GM18507 (cell line): ENCODE measurements at places on chromosomes 16 and 17.

GRCh38 chr17:4540687-4541327 is 14.4 kb downstream of the MYBBP1A start:
- no peak for DNase-seq

DNA sequence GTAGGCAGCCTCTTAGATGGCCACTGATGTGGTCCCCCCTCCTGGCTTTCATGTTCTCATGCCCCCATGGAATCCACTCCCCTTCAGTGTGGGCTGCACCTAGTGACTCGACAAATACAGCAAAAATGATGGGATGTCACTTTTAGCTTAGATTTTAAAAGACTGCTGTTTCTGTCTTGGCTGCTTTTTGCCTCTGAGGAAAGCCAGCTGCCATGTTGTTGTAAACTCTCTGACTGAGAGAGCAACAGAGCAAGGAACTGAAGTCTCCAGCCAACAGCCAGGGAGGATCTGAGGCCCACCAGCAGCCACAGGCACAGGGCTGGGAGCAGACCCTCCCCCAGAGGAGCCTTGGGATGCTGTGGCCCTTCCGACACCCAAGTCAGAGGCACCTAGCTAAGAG is 60.6 kb upstream of the MARCHF10 start:
- no peak for DNase-seq

DNA sequence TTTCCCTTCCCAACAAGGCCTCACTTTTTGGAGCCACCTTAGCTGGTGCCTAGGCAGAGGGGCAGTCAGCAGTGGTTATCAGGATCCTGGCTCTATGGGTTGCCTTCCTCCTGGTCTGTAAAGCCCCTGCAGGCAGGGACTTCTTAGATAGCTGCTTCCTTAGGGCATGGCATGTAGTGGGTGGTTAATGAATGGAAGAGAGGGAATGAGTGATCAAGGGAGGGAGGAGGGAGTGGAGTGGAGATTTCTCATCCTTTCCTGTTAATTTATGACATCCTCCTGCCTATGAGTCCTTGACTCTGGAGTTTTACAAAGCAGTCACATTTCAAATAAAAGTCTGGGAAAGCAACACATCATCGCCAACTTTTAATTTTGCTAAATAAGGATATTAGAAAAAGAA is 40.7 kb downstream of the SNX20 start:
- no peak for DNase-seq

DNA sequence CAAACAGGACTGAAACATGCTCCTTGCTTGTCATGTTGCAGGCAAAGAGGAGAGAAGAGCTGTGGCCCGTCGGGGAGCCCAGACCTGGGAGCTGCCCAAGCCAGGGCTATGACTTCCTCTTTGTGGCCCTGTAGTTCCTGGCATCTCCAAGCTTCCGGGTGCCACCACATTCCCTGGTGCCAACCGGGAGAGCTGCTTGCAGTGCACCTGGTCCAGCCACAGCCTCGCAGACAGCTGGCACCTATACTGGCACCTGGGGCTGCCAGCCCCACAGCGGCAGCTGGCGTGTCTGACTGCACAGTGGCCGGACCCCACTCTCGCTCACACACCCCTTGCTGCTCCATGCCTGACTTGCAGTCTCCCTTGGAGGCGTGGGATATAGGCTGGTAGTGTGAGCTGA is 37.1 kb upstream of the FOXJ1 start:
- DNase-seq: no peak

- no peak for DNase-seq
These were observed 54.7 kb upstream of the PVALEF start for GRCh38 chr17:81110488-81111040.

GRCh38 chr16:65376601-65377000 is 254.7 kb upstream of the CDH11 start:
- DNase-seq: no peak

DNA sequence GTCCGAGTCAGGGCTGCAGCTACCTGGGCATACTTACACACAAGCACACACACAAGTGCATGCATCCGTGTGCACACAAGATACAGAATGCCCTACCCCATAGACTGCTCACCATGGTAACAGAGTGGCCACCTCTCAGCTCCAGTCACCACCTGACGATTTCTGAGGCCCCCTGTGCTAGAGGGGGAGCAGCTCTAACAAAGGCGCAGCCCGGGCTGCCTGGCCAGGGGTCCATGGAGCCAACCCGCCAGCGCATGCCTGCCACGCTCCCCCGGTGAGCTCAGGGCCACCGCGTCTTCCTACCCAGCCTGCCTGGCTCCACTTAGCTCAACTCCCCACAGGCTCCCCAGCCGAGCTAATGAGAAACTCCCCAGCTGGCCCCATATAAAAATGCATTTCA is 75.5 kb downstream of the ZNF423 start:
- DNase-seq: no peak

DNA sequence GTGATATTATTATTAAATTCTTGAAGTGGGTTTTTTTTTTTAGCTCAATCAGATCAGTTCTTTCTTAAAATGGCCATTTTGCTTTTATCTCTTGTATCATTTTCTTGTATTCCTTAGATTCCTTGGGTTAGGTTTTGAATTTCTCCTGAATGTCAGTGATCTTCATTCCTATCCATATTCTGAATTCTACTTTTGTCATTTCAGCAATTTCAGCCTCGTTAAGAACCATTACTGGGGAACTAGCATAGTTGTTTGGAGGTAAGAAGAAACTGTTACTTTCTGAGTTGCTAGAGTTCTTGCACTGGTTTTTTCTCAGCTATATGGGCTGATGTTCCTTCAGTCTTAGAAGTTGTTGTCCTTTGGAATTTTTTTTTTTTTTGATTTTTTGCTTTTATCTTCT is 293.1 kb downstream of the MAP2K4 start:
- no peak for DNase-seq

- DNase-seq: no peak
These were observed 3.3 kb upstream of the TNFRSF13B start for GRCh38 chr17:16975277-16975651.

GRCh38 chr17:28039251-28039650 is 3.2 kb upstream of the NLK start:
- DNase-seq: no peak

- DNase-seq: no peak
These were observed at the start of gene PDIA2 for GRCh38 chr16:283033-283805. TSS of gene PDIA2 (plus strand) at chr16:283164. CDS start at chr16:283170, 6 bp downstream.

DNA sequence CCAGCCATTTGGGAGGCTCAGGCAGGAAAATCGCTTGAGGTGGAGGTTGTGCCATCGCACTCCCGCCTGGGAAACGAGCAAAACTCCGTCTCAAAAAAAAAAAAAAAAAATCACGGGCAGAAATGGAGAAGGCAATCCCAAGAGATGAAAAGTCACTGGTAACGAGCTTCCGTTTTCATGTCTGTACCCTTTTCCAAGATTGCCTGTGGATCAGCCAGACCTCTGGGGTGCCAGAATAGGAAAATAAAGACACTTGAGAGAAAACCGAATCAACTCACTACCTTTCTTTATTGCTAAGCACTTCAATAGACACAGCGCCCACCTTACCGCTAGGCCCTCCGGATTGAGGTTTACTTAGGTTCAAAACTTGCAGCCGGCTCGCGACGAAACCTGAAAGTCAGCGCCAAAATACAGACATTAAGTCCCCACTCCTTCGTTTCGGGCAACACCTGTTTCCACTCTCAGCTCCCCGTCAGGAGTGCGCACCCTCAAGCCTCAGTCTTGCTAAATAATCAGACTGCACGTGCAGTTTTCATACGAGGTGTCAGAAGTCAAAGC is 970 bp upstream of the TRAF7 start:
- DNase-seq: no peak

DNA sequence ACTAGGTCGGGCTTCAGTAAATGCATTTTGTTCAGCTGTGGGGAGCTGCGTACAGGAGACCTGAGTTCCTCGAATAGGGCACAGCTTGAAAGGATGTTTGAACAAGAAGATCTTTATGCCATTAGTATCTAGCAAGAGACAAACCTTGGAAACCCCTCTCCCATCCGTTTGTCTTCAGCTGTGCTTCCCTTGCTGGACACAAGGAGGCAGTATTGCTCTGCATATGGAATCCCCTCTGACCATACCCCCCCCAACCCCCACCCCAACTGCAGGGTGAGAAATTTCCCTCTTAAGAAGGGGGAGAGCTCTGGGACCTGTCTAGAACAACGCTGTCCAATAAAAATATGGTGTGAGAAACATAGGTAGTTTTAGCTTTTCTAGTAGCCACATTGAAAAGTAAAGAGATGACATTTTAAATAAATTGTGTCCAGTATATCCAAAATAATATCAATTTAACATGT is 1.6 kb downstream of the MRM1 start:
- DNase-seq: no peak

GRCh38 chr16:55566432-55567175 is at the start of gene CAPNS2:
TSS of gene CAPNS2 (plus strand) at chr16:55566684. CDS start at chr16:55566757, 73 bp downstream.
- DNase-seq: no peak

DNA sequence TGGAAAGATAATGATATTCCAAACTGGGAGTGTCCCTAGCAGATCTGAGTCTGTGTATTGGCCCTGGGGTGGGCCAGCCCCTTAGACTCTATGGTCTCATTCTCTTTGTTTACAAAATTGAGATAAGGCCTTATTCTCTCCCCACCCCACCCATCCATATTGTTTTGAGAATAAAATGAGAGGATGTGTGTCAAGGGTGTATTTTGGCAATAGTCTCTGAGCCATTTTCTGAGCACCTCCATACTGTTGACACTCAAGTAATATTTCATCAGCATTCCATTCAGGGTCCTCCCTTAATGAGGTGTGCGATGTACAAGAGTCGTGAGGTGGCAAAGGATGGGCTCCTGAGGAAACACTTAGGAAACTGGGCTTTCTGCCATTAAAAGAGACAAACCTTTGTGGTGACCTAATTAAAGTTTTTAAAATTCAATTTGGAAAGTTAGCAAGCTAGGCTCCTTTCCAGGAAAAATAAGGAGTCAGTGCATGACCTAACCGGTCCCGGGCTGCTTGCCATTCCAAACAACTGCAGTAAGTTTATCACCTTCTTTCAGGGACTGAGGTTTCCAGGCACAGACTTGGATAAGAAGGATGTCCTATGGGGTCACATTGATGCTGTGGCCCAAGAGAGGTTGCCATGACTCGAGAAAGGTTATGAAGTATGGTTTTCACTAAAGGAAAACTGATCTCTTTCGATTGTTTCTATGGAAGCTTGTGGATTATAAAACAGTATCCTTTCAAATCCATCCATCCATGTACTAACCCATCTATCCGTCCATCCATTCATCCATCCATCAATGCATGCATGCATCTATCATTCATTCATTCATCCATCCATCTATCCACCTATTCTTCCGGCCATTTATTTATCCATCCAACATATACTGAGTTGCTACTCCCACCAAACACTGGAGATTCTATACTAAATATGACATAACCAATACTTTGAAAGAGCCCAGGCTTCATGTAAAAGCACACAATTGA is 443.3 kb downstream of the UTP18 start:
- DNase-seq: no peak

DNA sequence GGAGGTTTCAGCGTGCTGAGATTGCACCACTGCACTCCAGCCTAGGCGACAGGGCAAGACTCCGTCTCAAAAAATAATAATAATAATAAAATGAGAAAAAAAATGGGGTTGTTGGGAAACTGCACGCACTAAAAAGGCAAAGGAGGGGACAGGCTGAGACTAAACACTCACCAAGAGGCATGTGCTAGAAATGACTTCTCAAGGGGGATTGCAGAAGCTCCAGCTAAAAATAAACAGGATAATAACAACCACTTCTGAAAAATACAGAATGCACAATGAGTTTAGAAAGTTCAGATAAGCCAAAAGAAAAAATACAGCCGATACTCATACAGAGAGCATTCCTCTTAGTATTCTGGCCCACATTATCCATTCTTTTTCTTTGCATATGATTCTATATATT is 15.1 kb upstream of the TIMP2 start:
- DNase-seq: no peak

- DNase-seq: no peak
These were observed 13.1 kb upstream of the CDC42EP4 start for GRCh38 chr17:73324711-73325526.

- no peak for DNase-seq
These were observed 26.7 kb upstream of the MED13 start for GRCh38 chr17:62091804-62092203.

- DNase-seq: no peak
These were observed 4.5 kb downstream of the FBXL19 start for GRCh38 chr16:30927789-30928378.

GRCh38 chr16:83830091-83830768 is 22.5 kb downstream of the HSBP1 start:
- DNase-seq: no peak

DNA sequence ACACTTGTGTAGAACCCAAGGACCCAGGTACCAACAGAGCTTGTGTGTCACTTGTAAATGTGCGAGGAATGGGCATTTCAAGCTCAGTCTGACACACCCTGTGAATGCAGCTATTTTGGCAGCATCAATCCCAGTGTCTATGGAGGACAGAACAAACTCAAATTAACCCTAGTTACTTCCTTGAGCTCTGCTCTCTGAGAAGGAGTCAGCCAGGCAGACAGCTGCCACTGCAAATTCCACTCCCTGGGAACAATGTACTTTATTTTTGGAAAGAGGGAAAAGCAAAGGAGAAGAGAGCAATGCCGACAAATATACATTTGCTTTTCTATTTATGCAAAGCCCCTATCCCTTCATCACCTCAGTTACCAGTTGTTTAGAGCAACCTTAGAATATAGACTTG is 48.4 kb upstream of the NOG start:
- DNase-seq: no peak

DNA sequence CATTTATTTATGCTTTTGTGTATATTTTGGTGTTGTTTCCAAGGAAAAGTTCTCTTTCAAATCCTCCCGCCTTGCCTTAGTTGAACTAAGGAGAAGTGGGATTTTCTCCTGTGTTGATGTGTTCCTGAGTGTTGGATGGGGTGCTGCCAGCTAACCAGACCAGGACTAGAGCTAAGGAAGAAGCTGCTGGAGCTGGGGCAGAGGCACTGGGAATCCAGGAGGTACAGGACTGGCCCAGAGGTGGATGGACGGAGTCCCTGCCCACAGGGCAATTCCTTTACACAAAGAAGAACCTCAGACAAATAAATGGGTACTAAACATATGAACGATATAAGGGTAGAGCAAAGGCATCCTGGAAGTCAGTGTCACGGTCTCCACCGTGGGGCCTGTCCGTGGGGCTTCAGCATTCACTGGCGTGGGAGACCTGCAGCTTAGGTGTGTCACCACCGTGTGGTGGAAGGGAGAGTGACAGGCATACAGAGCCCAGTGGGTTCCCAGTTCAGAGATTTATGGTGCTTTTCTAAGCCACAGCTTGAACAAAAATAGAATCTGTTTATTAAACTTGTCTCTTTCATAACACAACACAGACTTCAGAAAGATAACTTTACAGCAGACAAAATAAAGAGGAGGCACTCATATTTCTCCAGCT is 270.7 kb downstream of the NTN1 start:
- peak; percentile 39 for DNase-seq
